ENCODE measurements at places on chromosomes 12 and 14.

- no peak for DNase-seq
These were observed at the start of gene NUAK1 for GRCh38 chr12:106138633-106139421. NUAK1 (minus strand) TSS chr12:106138954; CDS start chr12:106138653, 301 bp downstream.

DNA sequence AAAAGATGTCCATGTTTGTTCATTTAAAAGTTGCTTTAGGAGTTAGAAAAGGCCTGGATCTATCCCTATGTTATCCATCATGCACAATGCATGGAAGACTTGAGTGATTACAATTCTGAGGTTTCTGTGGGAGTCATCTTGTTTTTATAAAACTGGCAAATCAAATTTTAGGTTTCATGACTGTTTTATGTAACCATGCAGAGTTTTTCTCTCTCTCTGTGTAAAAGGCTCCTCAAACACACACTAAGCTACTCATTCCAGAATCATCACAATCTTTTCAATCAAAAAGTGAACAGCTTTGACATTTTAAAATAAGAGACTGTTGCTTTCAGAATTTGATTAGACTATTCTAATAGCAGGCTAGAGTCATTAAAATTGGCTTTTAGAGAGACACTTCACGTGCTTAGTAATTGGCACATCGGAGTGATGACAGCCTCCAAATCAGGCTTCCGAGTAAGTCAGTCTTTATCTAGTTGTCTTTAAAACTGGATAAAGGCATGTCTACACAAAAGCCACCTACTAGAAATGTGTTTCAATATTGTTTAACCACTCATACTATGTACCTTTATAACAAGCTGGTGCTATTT, 31.9 kb downstream of the PRICKLE1 start:
- DNase-seq: no peak

GRCh38 chr12:115716551-115716950, 560.9 kb downstream of the MED13L start:
- DNase-seq: no peak

DNA sequence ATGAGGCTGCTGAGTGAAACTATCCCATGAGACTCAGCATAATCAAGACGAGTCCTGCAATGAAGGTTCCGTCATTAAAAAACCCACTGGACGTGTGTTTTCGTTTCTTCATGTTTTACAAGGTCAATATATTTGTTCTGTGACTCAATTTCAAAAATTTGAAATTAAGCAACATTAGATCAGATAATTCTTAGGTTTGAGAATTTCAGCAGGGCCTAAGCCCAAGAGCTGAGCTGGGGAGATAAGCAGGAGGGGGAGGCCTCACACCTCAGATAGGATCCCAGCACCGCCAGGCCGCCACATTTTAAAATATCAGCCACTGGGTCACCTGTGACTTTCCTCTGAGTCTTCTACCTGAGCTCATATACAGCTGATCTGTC, 13.3 kb downstream of the STX2 start:
- DNase-seq: no peak

GRCh38 chr14:65840118-65840751, 427.7 kb downstream of the FUT8 start:
- DNase-seq: no peak

DNA sequence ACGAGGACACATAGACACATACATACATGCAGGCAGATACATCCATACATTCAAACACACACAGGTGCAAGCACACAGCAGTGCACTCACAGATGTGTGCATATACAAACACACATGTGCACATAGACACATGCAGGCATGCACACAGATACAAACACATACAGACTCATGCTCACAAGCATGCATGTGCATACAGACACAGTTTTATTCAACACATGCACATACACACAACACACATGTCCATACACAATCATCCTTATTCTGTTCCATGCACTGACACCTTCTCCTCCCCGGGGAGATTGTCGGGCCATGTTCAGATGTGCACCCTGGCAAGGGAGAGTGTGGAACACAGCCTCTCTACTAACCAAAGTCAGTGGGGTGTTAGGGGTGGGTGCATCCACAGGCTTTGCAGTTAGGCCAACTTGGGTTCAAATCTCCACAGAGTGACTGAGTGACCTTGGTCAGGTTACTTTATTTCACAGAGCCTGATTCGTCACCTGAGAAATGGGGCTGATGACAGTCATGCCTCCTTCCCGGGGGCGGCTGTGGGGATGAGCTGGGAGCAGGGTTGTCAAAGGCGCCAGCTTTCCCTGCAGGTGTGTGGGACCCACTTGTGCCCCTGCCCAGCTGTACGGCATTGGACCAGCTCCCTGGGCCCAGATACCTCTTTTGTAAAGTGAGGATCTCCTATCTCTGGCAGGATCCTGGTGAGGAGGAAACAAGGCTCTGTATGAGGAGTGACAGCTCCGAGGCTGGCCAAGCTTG, 250.1 kb downstream of the SLC41A2 start:
- no peak for DNase-seq

DNA sequence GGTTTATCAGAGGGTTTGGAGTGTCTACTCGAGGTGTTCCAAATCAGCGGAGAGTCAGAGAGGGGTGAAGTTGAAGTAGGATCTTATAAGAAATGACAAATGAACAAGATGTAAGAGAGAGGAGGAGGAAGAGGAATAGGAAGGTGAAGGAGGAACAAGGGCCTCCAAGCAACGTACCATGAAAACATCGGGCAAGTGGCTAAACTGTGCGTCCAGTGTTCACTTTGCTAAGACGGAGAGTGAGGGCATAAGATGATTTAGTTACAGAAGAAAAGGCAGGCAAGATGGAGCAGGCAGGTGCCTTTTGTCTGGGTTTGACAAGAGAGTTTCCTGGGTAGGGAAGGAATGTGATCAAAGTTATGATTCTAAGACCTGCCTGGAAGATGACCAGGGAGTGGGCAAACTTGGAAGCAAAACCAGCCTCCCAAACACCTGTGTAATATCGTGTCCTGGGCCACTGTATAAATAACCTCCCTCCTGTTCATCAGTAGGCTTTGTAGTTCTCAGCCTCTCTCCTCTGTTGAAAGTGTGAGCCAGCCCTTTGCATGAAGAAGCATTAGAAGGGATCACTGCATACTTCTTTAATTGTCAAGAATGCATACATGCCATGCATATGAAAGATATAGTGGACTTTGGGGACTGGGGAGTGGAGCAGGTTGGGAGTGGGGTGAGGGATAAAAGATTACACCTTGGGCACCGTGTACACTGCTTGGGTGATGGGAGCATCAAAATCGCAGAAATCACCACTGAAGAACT, 111.4 kb downstream of the ZFP36L1 start:
- no peak for DNase-seq

DNA sequence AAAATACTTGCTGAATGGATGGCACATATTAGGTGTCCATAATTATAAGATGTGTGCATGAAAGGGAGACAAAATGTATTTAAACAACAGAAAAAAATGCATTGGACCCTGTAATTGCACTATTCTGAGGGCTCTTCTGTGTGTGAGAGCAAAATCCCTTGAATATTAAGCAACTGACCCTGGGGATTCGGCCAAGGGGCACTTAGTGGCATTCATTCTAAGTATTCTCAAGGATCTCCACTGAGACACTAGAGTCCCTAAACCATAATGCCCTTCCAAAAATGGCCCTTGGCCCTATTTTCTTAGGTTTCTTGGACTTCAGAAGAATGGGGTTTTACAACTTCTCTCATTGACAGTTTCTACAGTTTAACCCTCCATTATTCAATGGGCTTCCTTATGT, 388.6 kb downstream of the GLT1D1 start:
- no peak for DNase-seq

- no peak for DNase-seq
These were observed 15.3 kb downstream of the NKX2-1 start for GRCh38 chr14:36504771-36505175.

DNA sequence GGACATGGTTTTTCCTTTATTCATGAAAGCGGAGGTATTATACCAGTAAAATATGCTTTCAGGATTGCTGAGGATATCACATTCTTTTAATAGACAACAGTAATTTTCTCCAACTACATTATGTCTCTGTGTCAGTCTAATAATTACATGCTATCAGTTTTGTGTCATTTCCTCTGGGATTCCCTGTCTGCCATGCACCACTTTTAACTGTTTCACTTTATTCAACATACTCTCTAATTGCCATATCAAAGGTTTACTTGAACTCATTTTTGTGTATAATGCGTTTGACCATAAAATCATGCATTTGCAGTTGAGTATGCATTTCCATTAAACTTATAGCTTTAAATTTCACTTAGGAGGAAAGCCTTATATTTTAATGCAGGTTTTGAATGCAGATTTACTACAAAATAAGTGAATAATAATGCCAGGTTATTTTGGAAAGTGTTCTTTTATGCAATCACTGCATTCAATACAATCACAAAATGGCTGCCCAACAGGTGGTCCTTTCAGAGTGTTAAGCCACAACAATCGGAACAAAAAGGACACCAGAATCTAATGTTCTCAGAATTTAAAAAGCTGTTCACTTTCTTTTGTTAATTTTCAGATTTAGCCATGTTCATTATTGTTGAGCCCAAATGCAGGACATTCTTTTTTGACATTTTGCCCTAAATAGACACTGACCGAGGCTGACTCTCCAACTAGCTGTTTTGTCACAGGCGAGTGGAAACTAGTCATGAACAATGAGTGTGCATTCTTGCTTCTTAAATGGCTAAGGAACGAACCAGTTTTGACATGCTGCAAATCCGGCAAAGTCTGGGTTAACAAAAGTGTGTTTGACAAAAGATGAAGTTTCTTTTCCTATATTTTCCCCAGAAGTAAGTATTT, 40.9 kb downstream of the MBIP start:
- DNase-seq: no peak

DNA sequence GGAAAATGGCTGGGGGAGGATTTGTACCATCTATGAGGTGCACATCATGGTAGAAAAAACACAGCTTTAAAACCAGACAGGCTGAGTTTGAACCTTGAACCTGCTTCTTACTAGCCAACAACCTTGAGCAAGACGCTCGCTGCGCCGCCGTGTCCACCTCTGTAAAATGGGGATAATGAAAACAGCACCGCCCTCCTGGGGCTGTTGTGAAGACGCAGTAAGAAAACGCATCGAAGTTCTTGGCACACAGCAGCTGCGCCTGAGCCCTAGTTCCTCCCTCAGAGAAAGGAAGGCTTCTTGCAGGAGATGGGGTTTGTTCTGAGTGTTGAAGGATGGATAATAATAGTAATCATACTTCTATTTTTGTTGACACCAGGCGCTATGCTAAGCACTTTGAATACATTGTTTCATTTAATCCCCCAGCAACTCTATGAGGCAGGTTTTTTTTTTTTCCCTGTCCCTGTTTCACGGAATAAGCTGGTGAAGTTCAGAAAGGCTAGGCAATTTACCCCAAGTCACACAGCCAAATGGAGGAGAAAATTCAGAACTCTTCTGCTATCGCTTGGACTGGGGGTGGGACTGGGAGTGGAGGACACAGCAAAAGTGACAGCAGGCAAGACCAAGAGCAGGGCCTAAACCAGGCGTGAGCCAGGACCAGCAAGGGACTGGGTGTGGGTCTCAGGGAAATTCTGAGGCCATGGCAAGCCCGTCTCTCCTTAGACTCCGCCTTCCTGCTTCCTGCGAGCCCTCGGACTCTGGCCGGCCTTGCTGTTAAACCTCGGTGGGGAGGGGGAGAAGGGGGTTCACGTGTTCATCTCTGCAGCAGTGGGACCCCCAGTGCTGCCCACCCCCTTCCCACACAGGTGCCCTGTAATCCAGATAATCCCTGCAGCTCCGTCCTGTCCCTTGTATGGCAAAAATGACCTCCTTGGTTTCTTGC, 97.5 kb downstream of the LRRC74A start:
- no peak for DNase-seq

DNA sequence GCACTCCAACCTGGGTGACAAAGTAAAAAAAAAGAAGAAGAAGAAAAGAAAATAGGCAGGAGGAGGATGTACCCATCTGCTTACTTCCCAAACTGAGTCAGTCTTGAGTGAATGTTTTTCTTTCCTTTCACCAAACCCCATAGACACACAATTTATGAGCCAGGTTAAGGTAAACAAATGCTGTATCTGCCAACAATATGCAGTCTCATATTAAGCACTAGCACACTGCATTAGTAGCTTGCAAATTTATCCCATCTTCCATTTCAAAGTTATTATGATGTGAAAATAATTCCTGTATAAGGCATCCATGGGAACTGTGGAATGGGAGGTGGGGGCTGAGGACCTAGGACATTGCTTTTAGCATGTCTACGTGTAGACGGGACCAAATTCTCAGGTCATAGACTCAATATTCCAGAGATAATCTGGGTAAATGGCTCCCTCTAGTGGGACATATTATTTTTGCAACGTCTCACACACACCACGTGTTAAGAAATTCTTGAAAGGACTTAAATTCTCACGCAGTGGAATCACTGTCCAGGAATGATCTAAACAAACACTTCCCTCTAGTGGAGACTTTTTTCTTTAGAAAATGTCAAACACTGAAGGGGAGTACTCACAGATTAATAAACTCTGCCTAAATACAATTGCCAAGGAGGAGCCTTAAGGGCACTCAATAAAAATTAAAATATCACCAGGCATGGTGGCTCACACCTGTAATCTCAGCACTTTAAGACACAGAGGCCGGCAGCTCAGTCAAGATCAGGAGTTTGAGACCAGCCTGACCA, 17.1 kb upstream of the OR10P1 start:
- peak; percentile 53 for DNase-seq

DNA sequence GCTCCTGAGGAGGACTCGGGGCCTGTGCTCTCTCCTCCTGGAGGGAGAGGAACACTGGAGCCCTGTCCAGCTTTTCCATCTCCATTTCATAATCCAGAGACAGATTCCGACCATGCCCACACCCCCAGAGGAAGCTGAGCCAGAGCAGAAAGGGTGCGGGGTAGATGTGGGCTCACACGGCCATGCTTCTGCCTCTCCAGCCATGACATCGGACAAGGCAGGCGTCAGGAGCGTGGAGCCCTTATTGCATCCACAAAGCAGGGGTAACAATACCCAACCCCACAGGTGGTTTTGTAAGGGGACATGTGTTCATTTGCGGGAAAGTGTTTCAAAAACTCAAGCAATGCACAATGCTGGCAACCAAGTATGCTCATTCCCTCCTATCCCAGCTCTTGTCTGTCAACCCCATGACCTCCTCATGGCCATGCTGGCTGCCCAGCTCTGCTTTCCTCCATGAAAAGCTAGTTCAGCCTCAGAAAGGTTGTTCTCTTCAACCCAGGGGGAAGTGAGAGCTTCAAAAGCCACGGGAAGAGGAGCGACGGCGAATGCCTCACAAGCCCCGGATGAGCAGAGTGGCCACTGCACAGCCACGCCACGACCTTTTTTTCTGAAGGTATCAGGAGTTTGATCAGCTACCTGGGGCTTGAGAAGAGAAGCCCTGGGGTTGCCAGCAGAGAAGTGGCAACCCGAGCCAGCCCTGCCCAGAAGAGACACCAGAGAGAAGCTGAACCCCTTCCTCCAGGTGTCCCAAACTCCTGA, 161.7 kb downstream of the DPF3 start:
- no peak for DNase-seq

Measured in stimulated activated CD4-positive, alpha-beta T cell treated with anti-CD3 and anti-CD28 coated beads, Interleukin-2, amount 100 ng/mL, for 24 hours (primary cell).